ENCODE measurements at places on chromosomes 12 and 14.

- no peak for DNase-seq
Observed at GRCh38 chr14:75318353-75318752, 39.7 kb downstream of the FOS start.

GRCh38 chr14:78278464-78279250 is 108.5 kb downstream of the NRXN3 start:
- no peak for DNase-seq

DNA sequence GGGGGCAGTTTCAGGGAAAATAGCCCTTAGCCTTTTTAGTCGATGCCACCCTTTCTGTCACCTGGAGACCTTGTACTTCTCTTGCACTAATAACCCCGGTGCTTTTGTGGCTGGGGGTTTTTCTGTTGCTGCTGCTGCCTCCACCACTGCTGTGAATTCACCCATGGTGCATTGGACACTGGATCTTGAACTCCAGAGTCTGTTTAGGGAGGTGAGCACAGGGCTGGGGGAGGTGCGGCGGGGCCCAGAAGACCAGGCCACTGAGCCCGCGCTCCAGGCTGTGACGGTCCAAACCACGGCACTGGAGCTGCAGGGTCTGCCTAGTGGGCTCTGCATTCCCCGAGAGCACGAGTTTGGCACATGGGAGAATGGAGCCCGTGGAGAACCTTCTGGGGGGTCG is 100.6 kb downstream of the NINJ2 start:
- no peak for DNase-seq

- no peak for DNase-seq
Observed at GRCh38 chr12:27653661-27654060, 42.6 kb upstream of the REP15 start.
